HCT116 (cell line): ENCODE measurements at places on chromosomes 12 and 14.

DNA sequence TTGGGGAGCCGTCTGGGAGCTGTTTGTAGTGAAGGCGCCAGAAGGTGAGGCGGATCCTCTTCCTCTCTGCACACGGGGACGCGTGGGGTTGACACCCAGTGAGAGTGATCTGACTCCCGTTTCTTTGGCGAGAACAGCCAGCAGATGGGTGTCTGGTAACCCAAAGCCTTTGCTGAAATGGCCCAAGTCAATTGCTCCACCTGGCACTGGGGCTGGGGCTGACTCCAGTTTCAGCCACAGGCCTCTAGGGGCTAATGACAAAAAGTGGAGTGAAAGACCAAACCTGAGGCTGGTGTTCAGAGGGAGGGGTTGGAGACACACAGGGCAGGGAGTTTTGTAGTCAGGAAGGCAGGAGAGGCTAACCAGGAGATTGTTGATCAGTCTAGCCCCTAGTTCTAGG lies 87.0 kb downstream of the FRMD6 start:
- DNase-seq: peak; percentile 3

DNA sequence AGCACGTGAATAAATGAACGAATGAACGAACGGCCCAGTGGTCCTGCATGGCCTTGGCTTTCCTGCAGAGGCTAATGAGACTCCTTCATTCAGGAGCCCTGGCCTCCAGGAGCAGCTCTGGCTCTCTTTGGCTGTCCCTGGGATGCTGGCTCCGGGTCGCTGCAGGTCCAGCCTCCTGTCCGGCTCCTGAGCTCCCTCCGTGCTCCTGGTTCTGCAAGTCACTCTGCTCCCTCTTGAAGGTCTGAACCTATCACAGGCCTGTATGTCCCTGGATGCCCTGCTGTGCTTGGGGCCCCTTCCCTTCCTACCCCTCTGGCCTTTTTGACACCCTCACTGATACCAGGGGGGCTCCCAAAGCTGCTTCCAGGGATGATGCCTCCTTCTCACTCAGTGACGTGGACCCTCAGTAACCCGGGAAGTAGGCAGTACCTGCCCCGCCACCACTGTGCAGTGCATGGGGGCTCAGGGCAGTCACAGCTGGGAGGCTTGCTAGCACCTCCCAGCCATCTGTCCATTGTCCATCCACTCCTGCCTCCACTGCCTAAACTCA lies 133.7 kb upstream of the C14orf180 start:
- DNase-seq: no peak

- no peak for DNase-seq
Observed at GRCh38 chr12:59927032-59927431, 331.2 kb downstream of the SLC16A7 start.

DNA sequence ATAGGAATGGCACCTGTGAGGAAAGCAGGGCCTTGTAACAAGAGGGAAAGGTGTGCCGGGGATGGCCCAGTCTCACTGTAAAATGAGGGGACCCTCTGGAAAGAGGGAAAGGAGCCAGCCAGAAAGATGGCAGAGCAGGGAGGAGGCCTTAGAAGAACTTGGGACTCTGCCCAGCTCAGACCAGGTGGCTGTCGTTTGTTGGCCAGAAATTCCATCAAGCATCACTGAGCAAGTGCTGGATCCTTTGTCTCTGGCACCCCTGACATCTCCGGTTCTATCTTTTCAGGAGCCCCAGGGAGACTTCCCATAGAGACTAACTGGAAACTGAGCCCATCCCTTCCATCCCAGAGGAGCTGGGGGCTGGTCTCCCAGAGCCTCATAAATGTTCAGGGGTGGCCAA lies 43.3 kb downstream of the DEGS2 start:
- no peak for DNase-seq

DNA sequence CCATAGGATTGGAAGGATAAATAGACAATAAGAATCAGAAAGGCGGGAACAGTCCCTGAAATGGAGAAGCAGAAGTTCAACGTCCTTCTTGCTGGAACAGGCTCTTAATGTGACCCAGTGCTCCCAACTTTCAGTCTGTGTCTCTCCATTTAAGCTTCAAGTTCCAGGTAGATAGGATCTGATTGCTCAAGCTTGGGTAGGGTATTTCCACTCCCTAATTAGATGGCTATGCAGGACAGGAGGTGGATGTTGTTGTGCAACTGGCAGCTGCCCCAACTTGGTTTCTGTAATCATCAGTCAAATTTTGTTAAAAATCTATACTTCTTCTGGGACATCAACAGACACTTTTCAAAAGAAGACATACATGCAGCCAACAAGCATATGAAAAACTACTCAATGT lies 266.2 kb downstream of the C12orf75 start:
- no peak for DNase-seq

DNA sequence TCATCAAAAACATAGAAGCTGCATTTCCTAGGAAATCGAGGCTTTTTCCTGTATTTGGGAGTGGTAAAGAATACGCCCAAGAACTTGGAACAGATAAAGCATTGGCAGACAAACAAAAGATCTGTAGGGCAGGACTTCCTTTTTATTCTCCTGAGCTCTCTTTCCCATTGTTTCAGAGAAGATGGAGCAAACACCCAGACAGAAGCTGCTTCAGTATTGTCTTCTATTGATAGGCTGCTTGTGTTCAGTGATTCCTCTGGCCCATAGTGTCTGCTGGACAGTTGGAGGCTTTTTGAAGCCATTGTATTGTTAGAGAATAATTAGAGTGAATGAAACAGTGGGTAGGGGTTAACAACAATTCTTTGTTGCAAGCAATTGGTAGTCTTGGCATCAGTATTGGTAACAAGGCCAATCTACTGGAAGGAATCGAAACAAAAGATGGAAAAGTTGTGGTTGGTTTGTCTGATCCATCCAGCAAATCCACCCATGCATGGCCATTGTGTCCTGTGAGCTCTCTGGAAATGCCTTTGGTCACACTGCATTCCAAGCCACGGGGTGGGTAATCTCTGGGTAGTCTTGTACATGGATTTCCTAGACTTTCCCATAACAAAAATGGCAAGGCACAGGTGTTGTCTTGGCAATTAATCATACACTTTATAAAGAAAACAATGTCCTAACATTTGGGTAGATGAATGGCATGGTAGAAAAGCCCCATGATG lies 424.8 kb downstream of the RAD51B start:
- no peak for DNase-seq

DNA sequence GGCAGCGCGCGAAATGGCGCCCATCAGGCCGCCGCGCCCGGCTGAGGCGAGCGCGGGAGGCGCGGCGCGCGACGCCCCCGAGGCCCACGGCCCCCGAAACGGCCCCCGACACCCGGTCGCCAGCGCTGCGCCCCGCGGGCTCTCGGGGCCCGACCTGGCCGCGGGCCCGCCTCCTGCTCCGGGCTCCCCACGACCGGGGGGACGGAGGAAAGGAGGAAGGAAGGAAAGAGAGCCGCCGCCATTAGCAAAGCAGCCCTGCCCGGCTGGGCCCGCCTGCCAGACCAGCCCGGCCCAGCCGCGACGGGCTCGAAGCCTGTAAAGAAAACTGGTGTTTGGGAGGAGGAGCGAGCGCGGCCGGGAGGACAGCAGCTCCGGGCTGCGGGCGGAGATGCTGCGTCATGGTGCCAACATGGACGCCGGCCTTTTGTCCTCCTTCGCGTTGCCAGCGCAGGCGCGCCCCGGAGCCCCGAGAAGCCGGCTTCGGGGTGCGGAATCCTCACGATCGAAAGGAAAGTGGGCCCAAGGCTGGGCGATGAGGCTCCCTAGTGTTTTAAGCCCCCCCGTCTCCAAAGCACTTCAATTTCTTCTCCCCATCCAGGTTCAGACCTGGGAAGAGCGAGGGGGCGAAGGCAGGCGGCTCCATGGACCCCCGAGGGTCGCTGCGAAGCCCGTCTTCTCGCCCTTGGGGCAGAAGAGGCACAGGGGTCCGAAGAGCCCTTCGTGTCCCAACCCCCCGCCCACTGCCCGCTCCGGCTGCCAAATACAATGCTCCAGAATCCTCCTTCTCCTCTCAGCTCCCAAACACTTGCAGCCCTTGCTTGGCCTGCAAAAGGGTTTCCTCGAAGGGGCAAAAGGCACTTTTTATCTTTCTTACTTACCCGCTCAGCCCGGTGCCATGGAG lies 2.9 kb upstream of the SETD1B start:
- no peak for DNase-seq

- DNase-seq: no peak
Observed at GRCh38 chr12:110233212-110233903, 47.7 kb upstream of the ATP2A2 start.

- no peak for DNase-seq
Observed at GRCh38 chr12:96249196-96250118, 55.3 kb downstream of the ELK3 start.

DNA sequence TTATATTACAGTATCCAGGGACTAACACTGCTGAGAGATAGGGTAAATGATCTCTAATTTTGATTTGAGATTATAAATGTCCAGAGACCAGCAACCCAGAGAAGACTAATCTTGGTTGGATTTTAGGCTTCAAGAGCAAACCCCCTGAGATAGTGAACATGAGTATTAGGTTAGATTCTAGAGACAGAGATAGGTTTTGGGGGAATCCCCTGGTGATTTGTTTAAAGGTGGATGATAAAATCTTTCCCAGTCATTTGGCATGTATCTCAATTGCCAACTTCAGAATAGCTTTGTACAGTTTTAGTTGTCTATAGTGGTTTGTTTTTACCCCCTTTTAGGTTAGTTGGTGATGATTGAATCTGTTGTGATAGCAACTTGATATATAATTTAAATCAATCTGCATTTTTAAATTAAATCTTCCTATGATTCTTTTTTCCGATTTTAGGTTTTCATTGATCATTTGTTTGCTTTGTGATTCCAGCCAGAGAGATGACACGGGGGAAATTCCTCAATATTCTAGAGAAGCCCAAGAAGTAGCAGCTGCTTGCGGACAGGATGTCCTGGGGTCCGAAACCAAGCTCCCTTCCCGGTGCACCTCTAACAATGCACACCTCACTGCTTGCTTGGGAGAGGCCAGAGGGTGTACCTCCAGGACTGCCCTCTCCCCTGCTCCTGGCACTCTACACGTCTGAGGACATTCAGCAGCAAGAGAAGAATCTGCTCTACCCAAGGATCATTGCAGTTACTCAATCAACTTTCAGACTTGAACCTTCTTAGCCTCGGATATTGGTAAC lies 40.6 kb upstream of the VSX2 start:
- DNase-seq: no peak

GRCh38 chr14:22837114-22837749 lies 847 bp downstream of the MMP14 start:
- no peak for DNase-seq

DNA sequence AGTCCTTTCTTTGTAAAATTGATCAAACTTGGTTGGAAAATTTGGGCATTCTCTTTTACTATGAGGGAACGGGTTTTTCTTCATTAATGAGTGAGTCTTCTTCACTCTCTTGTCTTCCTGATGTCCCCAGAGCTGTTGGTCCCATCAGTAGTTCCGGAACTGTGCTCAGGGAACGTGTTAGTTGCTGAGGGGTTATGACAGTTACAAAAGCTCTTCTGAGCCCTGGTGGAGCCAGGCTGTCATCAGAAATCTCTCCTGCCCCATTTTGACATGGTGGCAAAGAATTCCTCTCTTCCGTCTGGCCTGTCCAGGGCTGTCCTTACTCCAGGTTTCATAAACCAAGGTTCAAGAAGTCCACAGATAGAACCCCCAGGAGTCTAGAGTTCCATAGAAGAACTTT lies 208.5 kb downstream of the SLC41A2 start:
- DNase-seq: no peak
